ENCODE measurements at places on chromosomes 4 and X.
A peak's percentile ranks its signal among the peaks of the same experiment; 100 is the strongest.

- peak; percentile 28 for DNase-seq
Observed at GRCh38 chrX:135112096-135112729, 8.1 kb downstream of the ETDB start.

DNA sequence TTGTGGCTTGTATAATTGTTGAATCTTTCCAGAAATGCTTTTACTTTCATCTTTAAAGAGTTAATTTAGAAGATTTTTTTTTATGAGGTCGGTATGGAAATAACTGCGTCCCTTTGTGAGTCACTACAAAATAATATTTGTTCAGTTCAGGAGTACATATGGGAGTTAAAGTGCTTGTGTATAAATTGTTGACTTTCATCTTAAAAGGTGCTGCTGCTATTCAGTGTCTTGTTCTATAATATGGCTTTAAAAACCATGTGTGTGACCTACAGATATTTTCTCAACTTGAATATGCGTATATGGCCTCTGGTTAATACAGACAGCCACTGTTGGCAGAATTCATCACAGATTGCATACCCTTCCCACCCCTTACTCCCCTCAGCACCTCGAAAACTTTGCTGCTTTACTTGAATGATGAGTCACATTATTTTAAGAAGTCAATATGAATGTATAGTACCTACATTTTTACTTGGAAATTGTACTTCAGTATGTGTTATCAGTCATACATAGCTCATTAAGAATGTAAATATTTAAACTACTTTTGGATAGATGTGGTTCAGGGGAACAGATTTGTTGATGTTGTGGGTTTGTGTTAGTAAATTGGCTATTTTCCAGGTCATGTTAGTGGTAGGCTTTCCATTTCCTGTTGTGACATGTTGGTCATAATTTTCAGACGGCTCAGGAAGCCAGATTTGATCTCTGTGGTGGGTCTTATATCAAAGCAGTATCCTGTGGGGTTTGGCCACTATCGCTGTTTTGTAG, 1.5 kb downstream of the CLCN3 start:
- peak; percentile 28 for DNase-seq

GRCh38 chr4:153189016-153189801, 15.0 kb upstream of the TRIM2 start:
- DNase-seq: peak; percentile 43

GRCh38 chr4:38162240-38162784, 202.1 kb downstream of the PTTG2 start:
- DNase-seq: peak; percentile 64

- peak; percentile 25 for DNase-seq
Observed at GRCh38 chrX:24117258-24117657, 32.3 kb upstream of the ZFX start.

- no peak for DNase-seq
Observed at GRCh38 chr4:107791902-107792301, 32.8 kb upstream of the SGMS2 start.

- DNase-seq: no peak
Observed at GRCh38 chrX:16992445-16992844, 46.0 kb downstream of the REPS2 start.

DNA sequence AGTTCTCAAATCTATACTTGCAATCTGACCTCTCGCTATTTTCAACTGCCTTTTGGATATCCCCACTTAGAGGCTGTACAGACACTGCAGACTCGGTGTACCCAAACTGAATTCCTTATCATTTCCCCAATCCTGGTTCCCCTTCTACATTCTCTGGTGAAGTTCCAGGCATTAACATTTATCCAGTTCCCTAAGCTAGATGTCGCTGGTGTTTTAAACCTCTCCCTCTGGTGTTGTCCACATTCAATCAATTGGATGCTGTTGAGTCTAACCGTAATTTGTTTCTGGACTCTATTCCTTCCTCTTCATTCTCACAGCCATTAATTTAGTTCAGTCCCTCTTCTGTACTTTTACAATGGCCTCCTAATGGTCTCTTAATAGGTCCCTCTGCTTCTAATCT, 7.2 kb upstream of the STK26 start:
- DNase-seq: no peak

GRCh38 chrX:49892542-49892941, 13.3 kb downstream of the USP27X start:
- no peak for DNase-seq

DNA sequence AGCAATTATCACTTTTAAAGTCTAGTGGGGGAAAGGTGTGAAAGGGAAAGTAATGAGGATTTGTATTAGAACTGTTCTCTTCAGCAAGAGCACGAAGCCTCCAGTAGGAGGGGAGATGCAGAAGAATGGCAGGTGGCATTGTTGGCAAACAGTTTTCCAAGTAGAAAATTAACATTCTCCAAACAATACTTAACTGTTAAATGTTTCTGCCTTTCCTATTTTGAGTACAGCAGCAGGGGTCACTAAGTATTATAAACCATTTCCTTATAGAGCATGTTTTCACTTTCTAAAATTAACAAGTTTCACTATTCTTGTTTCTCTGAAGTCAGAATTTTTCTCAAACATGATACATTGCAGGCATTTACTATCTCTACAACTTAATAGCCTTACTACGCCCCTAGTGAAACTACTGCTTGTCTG, 58.7 kb downstream of the LEF1 start:
- no peak for DNase-seq

- no peak for DNase-seq
Observed at GRCh38 chr4:145719752-145720624, 40.0 kb downstream of the C4orf51 start.

DNA sequence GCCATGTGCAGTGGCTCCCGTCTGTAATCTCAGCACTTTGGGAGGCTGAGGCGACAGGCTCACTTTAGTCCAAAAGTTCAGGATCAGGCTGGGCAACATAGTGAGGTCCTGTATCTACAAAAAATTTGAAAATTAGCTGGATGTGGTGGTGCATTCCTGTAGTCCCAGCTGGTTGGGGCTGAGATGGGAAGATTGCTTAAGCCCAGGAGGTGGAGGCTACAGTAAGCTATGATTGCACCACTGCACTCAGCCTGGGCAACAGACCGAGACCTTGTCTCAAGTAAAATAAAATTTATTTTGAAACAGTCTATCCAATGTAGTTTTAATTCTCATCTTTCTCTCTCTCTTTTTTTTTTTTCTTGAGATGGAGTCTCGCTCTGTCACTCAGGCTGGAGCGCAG, 21.1 kb downstream of the RBM10 start:
- DNase-seq: no peak

- no peak for DNase-seq
Observed at GRCh38 chr4:60757986-60758680, 442.0 kb upstream of the ADGRL3 start.

- no peak for DNase-seq
Observed at GRCh38 chr4:35163168-35163567, 1081.1 kb downstream of the ARAP2 start.

DNA sequence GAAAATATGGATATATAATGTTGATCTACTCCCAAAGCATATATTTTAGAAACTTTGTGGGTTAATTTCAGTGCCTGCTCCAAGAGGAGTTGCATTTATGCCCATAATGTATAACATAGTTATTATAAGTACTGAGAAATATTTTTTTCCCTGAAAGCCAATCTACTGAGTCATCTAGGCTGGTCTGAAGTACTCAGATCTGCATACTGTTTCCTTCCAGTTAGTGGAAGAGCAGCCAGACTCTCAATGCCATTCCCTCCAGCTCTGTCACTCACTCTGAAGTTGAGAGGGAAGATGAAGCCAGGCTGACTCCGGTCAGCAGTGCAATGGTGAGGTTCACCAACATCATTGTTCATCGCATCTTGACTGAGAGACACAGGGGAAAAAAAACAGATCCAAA, 505.1 kb downstream of the PPARGC1A start:
- no peak for DNase-seq

DNA sequence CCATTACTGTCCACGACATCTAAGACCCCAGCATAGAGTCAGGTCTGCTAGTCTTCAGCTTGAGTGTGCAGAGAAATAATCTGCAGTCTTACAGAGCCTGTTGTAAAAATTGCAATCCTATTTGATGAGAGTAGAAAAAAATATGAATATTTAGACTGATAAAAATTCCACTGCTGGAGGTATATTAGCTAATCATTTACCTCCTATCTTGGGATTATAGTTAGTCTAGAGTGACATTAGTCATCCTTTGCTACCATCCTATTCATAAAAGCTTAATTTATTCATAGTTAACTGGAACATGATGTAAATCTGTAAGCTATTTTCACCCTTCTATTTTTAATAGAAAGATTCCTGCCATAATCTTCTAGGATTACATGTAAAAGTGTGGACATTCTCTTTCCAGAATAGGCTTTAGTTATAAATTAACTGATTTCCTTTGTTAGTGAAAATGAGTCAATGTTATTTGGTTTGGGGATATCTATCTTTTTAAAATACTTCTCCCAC, 26.7 kb downstream of the C4orf54 start:
- no peak for DNase-seq

GRCh38 chr4:148405161-148405893, 36.9 kb downstream of the NR3C2 start:
- peak; percentile 26 for DNase-seq

- DNase-seq: no peak
Observed at GRCh38 chrX:48696909-48697727, 584 bp downstream of the SUV39H1 start.

DNA sequence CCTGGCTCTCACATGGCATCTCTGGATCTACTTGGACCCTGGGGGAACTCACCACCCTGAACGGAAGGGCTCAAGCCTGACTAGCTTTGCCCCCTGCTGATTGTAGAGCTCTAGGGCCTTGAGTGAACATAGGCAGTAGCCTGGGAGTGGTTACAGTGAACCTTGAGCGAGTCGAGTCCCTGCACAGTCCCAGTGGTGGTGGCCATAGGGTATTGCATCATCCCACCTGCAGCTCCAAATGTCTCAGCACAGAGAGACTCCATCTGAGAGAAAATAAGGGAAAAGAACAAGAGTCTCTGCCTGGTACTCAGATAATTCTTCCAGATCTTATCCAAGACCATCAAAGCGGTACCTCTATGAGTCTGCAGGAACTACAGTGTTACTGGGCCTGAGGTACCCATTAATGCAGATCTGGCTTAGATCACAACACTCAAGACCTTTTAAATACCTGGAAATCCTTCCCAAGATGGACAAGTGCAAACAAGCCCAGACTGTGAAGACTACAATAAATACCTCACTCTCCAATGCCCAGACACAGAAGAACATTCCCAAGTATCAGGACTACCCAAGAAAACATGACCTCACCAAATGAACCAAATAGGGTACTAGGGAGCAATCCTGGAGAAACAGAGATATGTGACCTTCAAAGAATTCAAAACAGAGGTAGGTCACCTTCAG, 167.5 kb upstream of the TET2 start:
- DNase-seq: no peak

- no peak for DNase-seq
Observed at GRCh38 chrX:153669901-153670731, 3.5 kb downstream of the PNCK start.

DNA sequence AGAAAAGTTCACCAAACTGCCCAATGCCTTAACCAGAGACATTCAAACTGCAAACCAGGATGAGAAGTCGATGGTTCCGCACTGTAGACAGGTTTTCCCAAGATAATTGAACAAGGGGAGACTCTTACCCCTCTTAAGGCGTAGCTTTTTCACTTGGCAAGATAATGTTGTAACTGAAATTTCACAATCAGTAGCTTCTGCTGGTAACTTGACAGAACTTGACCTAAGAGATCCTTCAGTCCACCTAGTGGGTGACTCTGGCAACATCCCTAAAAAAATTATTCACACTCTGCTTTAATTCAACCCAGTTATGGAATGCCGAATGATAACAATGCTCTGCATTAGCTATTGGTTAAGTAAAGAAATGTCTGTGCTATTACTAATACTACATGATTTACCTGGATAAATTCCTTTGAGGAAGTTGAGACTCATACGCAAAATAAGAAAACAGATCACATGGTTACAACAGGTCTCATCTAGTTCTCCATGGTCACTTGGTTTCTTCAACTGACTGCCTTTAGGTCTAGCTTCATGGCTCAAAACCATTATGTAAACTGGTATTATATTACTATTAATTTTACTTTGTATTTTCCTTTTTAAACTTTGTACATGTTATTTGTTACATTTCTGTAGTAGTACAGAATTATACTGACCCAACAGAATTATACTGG, 9.1 kb downstream of the ELF2 start:
- DNase-seq: peak; percentile 17

DNA sequence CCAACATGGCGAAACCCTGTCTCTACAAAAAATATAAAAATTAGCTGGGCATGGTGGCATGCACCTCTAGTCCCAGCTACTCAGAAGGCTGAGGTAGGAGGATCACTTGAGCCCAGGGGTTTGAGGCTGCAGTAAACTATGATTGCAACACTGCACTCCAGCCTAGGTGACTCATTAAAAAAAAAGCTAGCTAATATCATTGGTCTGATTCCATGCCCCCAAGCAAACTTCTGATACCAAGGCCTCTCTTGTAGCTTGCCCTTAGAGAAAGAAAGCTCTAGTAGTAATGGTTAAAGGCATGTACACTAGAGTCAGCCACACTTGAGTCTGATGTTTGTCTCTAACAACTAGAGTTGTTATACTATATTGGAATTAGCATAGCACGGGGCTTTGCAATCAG, 32.6 kb upstream of the PHF8 start:
- no peak for DNase-seq

DNA sequence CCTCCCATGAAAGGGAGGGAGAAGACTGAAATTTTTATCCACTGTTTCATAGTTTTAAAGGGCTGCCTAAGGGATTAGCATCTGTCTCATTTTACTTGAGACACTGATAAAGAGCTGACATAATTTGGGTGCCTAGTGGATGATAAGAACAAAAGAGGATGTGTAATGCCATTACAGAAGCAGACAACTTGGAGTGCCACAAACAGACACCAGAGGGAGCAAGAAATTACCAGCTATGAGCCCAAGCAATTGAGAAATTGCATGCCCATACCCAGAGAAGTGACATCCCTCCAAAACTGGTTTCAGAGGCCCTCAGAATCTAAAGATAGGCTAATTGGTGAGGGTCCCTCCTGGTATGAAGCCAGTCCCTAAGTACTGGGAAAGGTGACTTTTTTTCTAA, 38.5 kb upstream of the POU3F4 start:
- peak; percentile 44 for DNase-seq

- no peak for DNase-seq
Observed at GRCh38 chr4:150150629-150151062, 72.4 kb downstream of the DCLK2 start.

- no peak for DNase-seq
Observed at GRCh38 chr4:182653596-182653995, 263.6 kb downstream of the DCTD start.

DNA sequence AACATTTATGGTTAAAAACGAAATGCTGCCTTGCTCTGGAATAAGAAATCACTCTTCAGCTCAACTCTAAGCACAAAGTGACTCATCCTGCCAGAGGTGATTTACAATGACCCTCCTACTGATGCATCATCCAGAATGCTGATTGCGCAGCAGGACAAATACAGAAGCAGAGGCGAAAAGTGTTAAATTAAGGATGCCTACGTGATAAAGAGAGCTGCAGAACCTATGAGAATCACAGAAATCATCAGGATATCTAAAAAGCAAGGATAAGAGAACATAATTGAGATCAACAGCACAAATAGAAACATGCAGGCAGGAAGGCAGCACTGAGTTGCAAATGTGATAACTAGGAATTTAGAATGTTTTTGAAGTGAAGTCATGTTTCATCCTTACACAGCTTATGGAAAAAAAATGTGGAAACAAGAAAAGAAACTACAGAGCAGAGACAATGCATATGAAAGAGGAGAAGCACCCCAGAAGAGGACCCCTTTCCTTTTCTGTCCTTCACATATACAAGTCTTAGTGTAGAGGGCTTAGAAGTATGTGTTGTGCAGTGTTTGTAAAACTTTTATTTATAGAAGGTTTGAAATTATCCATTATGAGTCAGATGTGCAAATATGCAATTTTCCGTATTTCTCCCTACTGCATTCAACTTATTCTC, 188.4 kb downstream of the SLC7A11 start:
- no peak for DNase-seq
